ENCODE measurements at places on chromosomes 12 and 14.

DNA sequence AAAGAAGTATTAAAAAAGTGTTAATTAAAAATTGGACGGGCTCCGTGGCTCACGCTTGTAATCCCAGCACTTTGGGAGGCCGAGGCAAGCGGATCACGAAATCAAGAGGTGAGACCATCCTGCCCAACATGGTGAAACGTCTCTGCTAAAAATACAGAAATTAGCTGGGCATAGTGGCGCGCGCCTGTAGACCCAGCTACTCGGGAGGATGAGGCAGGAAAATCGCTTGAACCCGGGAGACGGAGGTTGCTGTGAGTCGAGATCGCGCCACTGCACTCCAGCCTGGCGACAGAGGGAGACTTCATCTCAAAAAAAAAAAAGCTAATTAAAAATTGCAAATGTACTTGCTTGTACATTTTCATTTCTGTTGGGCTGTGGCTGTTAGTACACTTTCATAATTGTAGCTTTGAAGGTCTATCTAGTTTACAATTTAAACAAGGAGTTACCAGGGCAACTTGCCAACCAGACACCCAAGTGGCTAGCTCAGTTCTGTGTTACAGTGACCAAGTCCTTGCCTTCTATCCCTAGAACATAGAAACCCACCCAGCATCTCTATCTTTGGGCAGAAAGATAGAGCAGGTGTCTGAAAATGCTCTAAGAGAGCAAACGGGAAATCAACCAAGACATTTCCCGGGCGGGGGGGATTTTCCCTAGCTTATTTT, 1.2 kb downstream of the COA8 start:
- no peaks in the 10 kb centered on the region for H3K27me3 ChIP-seq
- H3K4me1 ChIP-seq = no peaks in the 10 kb centered on the region
- H3K27ac ChIP-seq = no peak overlapping the region

DNA sequence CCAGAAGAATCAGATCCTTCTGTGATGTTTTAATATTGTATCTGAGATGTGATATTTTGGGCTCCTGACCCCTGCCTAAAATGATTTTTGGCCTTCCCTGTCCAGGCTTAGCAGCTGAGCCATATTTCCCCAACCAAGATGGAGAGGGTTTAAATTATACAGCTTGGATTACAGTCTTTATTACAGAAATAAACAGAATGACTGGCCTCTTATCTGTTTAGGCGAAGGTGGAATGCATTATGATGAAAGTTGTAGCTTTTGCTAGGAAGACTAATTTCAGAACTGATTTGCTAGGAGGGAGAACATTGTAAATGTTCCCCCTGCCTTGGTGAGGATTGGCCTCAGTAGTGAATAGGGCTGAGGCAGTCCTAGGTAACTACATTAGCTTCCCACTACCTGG, 23.3 kb downstream of the BMAL2 start:
- no peak overlapping the region for H3K4me3 ChIP-seq
- no peaks in the 10 kb centered on the region for H3K4me1 ChIP-seq
- no peak for DNase-seq
- H3K36me3 ChIP-seq = no peaks in the 10 kb centered on the region
- no peaks in the 10 kb centered on the region for H3K27me3 ChIP-seq

- no peaks in the 10 kb centered on the region for H3K27me3 ChIP-seq
- no peak for DNase-seq
- no peak overlapping the region for H3K27ac ChIP-seq
- no peaks in the 10 kb centered on the region for H3K4me1 ChIP-seq
- no peaks in the 10 kb centered on the region for H3K36me3 ChIP-seq
- H3K4me3 ChIP-seq = no peak overlapping the region
Observed at GRCh38 chr14:43041976-43042375, 1435.3 kb downstream of the LRFN5 start.

- H3K4me1 ChIP-seq = no peaks in the 10 kb centered on the region
- peak; percentile 91 for DNase-seq
- no peaks in the 10 kb centered on the region for H3K36me3 ChIP-seq
- H3K27me3 ChIP-seq = no peaks in the 10 kb centered on the region
- peak within 1 kb of the TSS; percentile 99 for H3K4me3 ChIP-seq
Observed at GRCh38 chr14:34539407-34540180, at the start of gene EAPP. EAPP (minus strand) TSS chr14:34539701; CDS start chr14:34539628, 73 bp downstream.

DNA sequence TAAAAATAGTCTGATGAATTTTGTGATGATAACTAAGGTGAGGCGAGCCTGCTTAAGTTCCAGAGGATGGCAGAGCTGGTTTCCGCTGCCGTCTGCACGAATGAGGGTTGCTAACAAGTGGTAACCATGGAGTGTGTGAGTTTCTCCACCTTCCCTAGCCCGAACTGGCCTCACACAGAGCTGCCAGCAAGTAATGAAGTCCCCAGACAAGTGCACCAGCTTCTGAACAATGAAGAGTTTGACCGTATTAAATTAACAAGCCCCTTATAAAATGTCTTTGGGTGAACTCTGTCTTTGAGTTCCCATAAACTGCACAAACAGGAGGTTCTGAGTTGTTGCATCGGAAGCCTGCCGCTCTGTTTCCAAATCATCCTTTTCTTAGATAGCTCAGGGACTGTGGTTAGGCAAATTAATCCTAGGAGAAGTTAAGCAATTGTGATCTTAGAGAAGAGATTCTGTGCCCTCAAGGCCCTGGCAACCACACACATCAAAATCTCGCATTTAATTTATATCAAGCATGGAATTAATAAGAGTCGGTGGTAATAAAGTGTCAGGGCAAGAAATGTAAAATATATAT, 274.1 kb upstream of the DAAM1 start:
- no peaks in the 10 kb centered on the region for H3K36me3 ChIP-seq
- no peak overlapping the region for H3K4me3 ChIP-seq
- H3K4me1 ChIP-seq = no peaks in the 10 kb centered on the region
- no peak for DNase-seq
- H3K27me3 ChIP-seq = no peaks in the 10 kb centered on the region

- H3K4me1 ChIP-seq = peaks cover 24% of the 10 kb centered on the region
- DNase-seq = no peak
- no peaks in the 10 kb centered on the region for H3K36me3 ChIP-seq
- H3K4me3 ChIP-seq = no peak overlapping the region
- H3K27me3 ChIP-seq = no peaks in the 10 kb centered on the region
Observed at GRCh38 chr12:52942066-52942900, 6.6 kb upstream of the KRT18 start.
